ENCODE measurements at places on chromosomes 5 and 9.

DNA sequence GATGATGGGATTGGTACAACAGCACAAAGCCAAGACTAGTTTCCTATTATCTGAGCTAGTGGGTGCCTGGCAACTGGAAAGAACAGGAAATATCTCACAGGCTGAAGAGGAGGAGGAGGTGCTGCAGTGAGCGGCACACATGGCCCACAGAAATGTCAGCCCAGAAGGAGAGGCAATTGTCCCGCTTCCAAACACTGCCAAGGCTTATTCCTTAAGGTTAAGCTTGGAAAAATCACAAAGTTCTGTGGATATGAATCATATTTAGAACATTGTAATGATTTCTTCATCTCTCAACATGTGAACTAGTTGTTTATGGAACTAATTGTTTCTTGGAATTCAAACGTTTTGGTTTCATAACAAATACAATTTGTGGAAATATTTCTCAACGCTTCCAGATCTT, 1019.5 kb upstream of the SEMA6A start:
- DNase-seq: peak; percentile 2

- DNase-seq: peak; percentile 36
These were observed 322.8 kb downstream of the SLF1 start for GRCh38 chr5:94941122-94941755.

DNA sequence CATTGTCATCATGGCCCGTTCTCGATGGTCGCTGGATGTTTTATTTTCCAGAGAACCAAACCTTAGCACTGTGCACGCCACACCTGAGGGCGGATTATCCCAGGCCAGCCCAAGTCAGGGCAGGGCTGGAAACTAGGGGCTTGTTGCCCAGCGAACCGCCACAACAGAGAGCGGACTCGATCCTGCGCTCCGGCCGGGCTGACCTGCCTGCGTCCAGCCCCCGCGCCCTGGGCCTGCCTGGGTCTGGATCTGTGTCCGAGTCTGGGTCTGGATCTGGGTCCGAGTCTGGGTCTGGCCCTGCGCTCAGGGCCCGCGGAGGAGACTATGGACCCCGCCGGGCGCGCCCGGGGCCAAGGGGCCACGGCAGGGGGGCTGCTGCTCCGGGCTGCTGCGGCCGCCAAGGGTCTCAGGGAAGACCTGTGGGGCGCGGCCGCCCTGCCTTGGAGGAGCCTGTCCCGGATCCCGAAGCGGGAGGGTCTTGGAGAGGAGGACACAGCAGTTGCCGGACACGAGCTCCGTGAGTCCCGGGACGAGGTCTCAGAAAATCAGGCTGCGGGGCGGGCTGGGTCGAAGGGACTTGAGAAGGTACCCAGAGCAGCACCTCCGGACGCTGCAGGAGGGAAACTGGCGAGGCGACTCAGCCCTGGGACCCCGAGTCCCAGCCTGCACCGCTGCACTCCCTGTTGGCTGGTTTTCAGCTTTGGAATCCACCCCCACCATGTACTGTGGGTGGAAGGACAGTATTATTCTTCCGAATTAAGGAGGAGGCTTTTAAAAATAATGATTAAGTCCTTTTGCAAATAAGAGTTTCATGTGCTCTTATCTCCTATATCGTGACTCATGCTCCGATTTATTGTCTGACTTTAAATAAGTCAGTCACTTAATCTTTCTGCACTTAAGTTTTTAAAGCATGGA, at the start of gene ANKDD1B:
ANKDD1B (plus strand) TSS at position 143 of the 915 bp plus-strand sequence; CDS start at position 325, 182 bp downstream.
- peak; percentile 74 for DNase-seq

GRCh38 chr5:1916041-1917001, 33.6 kb upstream of the IRX4 start:
- DNase-seq: no peak

DNA sequence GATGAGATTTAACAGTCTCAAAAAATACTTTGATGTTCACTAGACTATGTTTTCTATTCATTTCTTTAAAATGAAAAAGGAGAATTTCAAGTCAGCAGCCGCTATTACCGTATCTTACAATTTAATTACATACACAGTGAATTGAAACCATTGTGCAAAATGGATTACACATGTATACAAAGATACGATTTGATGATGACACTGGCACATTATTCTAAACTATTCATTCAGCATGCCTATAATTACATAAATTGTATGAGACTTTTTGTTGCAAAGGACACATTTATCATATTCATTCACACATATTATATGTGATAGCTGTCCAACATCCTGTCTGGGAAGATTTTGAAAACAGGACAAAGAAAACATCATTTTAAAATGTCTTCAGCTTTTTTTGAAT, 118.3 kb upstream of the VCAN start:
- no peak for DNase-seq

- DNase-seq: no peak
These were observed 1853.3 kb downstream of the EFNA5 start for GRCh38 chr5:105817416-105817815.

DNA sequence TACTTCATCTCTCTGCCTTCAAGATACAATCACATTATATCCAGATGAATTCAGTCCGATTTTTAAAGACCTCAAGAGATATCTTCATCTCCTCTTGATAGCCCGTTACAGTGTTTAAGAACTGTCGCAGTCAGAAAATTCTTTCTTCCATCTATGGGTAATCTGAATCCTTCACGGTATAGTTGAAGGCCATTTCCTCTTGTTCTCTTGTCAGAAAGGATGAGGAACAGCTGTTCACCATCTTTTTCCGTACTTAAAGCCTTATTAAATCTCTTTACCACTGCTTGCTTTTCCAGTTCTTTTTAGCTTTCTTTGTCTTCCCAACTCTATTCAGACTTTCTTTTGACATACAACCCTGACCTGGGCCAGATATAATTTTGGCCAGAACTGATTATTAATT, 121.8 kb downstream of the XRCC4 start:
- no peak for DNase-seq

DNA sequence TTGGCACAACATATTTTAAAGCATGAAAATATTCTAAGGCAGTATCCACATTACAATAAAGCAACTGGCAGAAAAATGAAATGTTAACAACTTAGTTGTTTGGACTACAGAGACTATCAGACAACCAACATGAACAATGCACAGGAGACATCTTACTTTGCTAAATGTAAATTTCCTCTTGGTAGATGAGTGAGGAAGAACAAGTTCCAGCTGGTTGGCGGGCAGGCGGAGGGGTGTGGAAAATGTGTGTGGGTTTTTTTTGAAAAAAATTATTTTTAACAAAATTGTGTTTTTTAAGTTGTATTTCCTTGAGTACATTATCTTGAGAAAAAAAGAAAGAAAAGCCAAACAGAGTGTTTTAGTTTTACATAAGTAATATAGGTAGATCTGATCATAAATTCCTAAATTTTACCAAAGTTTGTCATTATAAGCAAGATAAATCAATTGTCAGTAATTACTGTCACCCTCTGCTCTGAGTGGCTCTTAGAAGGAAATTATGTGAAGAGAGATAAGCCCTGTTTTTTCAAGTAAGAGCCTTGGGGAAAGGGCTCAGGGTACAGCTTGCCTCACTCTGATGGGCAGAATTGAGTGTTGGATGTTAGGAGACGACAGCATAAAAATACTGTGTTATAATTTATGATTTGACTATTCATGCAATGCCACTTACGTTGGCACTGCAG, 42.5 kb downstream of the TMEM167A start:
- DNase-seq: no peak

GRCh38 chr9:135701067-135701958, 672 bp upstream of the KCNT1 start:
- no peak for DNase-seq

- DNase-seq: peak; percentile 13
These were observed 106.6 kb upstream of the TLE4 start for GRCh38 chr9:79465156-79465555.

- no peak for DNase-seq
These were observed 33.1 kb downstream of the CRB2 start for GRCh38 chr9:123389070-123389469.

DNA sequence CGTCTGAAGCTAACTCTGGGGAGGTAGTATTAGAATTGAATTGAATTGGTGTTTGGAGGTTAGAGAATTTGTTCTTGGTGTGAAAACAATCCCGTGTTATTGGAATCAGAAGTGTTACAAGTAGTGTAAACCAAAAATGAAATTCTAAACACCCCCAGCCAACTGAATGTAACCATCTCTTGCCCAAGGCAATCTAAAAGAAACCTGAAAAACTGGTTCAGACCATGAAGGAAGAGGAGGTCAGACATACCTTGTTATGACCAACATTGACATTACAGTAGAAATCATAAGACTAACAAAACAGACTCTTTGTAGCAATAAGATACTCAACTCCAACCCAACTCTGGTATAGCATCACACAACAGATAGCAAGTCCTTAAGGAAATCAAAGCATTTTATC, 159.0 kb downstream of the TUSC1 start:
- peak; percentile 28 for DNase-seq

DNA sequence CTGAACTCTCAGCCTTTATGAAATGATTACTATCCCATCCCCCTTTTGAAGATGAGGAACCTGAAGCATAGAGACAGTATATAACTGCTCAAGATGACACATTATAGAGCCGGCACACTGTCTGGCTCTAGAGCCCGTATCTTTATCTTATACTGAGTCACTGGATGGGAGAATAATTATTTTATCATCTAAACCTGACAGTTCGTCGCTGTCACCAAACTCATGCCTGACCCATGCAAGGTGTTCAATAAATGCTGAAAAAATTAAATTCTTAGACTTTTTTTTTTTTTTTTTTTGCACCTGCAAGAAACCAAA, 38.8 kb downstream of the HOMER1 start:
- no peak for DNase-seq

DNA sequence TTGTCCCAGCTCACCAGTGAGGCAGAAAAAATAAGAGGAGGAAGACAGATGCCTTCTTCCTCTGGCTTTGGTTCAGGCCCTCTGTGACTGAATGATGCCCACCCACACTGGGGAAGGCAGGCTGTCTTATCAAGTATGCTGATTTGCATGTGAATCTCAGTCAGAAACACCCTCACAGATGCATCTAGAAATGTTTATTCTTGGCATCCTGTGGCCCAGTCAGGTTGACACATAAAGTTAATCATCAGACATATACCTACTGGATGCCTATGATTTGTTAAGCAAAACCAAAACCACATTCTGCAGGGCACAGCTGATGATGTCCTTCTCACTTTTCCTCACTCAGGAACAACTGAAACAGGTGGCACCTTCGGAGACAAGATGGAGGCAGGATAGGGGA, 243.4 kb upstream of the KCNN2 start:
- DNase-seq: no peak
